ENCODE measurements at places on chromosomes 4 and X. TPM values are rescaled to one million over a fixed set of nuclear protein-coding genes. Genes with fewer than 3 reads are reported as not detected.

BBS12 gene
- total RNA-seq = 6.8 TPM

GNRHR gene
- total RNA-seq = not detected

RNF212 gene
- 0.28 TPM for total RNA-seq

VSIG4 gene
- not detected for total RNA-seq

DBET gene
- not detected for total RNA-seq

CENPVL2 gene
- total RNA-seq = not detected

ANKRD50 gene
- total RNA-seq = 42.8 TPM

CT45A1 gene
- total RNA-seq = not detected

OPRPN gene
- total RNA-seq = not detected

SMPX gene
- total RNA-seq = not detected

NSD2 gene
- 36.3 TPM for total RNA-seq

KLB gene
- total RNA-seq = not detected

PABPC1L2A gene
- total RNA-seq = not detected

Data from smooth muscle cell of bladder (primary cell).